ENCODE measurements at places on chromosomes 12 and 14.

DNA sequence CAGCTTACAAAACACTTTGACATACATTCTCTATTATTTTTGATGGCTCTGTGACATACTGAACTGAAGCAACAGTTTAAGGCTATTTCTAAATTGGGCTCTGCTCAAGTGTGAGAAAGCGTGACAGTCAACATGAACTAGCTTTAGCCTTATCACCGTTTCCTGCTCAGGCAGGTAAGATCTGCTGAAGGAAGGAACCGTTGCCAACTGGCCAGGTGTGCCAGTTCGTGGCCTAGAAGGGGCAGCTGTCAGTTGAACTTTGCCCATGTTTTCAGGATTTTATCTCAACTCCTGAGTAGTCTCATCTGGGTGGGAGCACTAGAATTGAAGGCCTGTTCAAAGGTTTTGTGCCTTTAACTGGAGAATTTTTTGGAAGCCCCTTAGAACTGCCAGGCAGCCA is 79.5 kb downstream of the ETV6 start:
- no peak for DNase-seq

DNA sequence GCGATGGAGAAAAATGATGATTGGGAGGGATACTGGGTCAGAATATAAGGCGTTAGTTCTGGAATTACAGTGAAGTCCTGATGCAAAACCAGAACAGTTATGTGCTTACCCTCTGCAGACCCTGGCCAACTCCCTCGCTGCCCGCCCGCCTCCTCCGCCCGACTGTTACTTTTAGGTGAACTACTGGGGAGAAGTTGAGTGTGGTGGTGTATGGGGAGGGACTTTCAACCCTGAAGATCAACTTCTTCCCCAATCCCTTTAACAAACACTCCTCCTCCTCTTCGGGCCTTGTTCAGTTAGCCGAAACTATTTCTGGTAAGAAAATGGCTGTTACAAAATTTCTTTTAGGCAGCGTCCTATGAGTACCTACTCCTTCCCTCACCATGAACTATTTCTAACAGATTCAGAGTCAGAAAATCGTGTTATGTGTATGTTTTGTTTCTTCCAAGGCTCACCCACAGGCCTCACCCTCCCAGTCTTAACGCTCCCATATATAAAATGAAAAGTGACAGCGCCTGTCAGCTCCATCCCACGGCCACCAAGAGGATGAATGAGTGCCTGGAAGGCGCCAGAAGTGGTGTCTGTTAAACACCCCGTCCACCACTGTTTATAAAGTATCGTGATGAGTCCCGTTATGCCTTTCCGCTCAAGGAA is 1.3 kb downstream of the FBXO33 start:
- DNase-seq = no peak

DNA sequence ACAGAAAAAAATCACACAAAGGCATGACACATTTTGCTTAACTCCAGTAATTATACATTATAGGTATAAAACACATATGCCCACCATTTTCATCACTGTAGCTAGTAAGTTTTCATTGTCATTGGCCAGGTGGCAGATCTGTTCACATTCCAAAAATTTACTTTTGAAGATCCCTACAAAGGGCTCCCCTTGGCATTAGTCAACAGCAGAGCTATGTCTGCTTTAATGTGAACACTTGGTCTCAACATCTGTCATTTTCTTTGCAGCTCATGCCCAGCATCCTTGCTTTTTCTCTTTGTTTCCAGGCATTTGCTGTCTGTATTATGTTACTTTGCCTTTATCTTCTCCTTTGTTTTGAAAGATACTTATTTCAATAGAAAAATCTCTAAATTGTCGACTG is 519.1 kb upstream of the FOXG1 start:
- no peak for DNase-seq

GRCh38 chr12:66529934-66530333 is 148.9 kb downstream of the GRIP1 start:
- no peak for DNase-seq

DNA sequence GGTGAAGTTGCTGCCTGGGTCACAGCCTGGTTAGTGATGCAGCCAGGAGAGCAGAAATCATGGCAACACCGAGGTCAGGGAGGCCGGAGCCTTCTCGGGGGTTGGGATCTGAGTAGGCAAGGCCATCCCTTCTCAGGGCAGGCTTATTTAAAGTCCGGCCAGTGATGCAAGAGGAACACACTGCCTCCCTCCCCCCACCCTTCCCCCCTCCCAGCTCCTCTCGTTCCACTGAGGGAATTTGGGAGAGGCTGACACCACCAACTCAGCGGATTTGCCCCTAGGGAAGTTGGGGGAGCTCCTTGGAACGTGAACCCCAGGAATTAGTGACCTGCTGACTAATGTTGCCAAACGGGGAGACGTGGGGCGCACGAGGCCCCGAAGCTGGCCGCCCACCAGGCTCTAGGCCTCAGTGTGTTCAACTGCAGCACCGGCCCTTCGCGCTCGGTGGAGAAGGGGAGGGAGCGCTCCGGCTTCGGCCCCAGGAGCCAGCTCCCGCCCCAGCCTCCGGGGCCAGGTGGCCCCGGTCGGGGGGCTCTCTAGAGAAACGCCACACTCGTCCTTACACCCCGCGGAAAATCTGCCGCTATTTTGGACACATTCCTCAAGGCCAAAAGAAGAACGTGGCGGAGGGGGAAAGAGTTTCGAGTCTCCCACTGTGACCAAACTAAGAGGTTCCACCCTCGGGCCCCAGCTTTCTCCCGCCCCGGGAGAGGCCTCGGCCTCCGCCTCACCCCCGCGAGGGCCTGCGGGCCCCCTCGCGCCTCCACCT is 1.6 kb downstream of the CTDSP2 start:
- DNase-seq = no peak

GRCh38 chr12:116880213-116880816 is 926 bp downstream of the HRK start:
- DNase-seq = no peak

- DNase-seq = no peak
Measured at GRCh38 chr12:57276935-57277563, 26.1 kb upstream of the STAC3 start.

Measured in SIG-M5 (cell line).